ENCODE measurements at places on chromosomes 16 and 17.

DNA sequence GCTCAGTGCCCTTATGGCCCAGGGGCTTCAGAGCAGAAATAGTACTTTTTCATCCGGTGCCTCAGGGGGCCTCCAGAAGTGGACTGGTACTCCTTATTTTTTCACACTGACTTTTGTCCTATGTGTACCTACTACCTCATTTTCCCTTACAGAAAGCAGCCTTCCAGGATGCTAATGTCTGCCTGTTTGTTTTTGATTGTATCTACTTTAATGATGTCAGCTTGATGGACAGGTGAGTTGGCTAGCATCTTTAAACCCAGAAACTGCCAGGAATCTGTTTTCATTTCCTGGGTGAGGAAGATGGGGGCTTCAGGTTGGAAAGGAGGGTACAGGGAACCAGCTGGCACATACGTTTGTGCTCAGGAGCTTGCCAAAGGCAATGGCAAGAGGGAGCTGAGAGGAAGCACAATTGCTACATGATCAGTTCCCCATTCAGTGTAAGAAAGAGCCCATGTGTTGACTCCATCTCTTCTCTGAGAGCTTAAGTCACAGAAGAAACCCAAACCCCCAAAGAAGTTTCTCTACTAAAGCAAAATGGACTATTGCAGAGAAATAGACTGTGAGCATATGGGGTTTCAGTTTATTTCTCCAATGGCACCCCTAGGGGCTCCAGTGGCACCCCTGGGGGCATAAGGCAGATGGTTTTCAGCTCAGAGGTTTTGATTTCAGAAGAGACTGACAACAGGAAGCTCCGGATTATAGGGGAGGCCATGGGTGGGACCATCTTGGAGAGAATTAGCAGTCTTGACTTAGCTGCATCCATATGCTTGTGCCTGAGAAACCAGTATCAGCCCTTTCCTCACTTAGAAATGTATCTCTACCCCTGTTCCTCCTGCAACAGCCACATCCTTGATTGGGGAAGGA is 16.3 kb downstream of the LIG3 start:
- no peak for DNase-seq

DNA sequence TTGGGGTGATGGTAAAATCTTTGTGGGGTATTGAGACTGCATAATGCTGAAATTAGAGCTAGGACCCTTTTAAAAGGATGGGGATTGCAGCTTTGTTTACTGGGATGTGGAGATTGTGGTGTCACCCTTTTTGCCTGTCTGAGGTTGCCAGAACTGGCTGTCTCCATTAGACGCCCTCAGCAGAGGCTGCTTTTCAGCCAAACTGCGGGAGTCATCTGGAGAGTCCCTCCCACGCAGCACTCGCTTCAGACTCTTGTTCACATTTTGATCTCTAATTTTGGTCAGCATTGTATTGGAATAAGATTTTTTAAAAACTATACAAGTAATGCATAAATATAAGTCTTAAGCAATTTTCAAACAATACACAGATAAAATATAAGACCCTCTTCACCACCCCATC is 27.9 kb upstream of the JPT2 start:
- DNase-seq = no peak

GRCh38 chr17:7083592-7083991 is 3.5 kb upstream of the CLEC10A start:
- peak; percentile 59 for DNase-seq

DNA sequence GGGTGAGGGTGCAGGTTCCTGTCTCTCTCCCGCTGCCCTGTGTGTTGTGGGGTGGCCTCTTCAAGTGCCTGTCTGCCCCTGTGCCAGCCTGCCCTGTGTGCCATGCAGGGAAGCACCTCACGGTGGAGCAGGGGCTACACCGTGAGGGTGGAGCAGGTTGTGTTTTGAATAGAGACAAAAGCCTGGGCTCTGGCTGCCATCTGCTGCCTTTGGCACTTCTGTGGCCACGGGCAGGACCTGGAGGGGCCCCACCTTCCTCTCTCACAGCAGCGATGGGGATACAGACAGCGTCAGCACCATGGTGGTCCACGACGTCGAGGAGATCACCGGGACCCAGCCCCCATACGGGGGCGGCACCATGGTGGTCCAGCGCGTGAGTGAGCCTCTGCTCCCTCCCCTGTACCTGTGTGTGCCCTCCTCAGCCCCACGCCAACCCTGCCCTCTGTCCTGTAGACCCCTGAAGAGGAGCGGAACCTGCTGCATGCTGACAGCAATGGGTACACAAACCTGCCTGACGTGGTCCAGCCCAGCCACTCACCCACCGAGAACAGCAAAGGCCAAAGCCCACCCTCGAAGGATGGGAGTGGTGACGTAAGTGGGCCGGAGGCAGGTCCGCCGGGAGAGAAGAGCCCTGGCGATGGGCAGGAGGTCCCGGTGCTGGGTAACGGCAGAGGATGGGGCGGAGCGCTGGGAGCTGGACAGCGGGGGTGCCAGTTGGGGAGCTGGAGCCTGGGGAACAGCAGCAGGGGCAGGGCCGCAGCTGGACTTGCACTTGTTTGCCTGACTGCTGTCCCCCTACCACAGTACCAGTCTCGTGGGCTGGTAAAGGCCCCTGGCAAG is 5.4 kb upstream of the C17orf107 start:
- DNase-seq = no peak

DNA sequence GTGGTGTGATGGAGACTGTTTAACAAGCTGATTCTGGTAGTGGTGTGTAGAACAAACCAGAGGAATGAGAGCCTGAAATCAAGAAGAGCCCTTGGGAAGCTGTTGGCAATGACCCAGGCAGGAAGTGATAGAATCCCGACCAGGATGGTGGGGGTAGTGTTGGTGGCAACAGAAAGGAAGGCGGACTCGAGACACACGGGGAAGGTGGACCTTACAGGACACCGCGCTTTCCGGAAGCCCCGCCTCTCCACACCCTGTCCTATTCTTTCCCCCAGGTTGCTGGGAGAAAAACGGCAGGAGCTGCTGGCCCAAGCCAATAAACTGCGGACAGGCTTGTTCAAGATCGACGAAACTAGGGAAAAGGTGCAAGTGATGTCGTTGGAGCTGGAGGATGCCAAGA is 30.0 kb upstream of the KDM6B start:
- no peak for DNase-seq

DNA sequence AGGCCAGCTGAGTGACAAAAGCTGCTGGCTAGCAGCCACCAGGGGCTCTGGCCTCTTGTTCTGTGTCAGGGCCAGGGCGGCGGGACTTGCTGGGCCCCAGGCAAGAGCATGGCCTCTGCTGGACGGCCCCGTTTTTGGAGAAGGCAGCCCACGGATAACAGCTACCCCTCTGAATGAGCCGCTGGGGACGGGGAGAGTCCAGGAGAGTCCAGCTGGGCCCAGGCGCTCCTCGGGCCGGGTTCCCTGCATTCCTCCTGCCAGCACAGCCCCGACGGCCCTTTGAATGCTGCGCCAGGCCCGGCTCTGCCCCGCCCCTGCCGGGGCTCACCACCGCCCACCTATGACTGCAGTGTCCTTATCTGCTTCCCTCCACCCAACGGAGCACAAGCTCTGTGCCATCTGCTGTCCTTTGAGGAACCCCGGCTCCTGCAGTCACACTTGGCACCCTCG is 33.4 kb downstream of the SLC7A5 start:
- DNase-seq = no peak

DNA sequence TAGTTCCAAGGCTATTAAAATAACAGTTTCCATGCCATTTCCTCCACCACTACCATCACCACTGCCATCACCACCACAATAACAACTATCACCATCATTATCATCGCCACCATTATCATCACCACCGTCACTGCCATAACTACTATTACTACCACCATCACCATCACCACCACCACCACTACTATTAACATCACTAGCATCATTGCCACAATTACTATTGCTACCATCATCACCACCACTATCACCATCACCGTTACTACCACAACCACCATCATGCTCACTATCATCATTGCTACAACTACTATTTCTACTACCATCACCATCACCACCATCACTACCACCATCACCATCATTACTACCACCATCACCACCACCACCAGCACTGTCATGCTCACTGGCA is 185.9 kb upstream of the MAF start:
- DNase-seq = no peak

- DNase-seq = peak; percentile 41
Observed at GRCh38 chr16:30761427-30761927, 385 bp downstream of the CFAP119 start.

DNA sequence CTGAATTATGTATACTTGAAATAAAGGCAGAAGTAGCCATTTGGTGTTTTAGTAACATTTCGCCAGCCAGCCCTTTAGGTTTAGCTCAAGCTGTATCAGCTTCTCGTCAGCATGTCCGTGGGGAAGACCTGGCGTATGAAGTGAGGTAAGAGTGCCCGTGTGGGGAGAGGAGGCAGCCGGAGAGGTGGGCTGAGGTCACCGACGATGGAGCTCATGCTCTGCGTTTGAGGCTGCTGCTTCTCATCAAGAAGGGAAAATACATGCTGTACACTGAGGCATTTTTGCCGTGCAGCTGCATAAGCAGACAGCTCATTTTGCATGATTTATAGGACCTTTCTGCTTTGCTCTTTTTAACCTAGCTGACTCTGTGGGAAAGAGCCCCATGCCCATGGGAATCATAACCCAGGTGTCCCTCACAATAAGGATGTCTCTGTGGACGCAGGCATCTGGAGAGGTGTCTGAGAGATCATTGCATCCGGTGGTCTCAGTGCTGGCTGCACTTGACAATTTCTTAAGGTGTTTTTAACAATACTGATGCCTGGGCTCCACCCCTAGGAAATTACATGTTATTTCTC is 179.1 kb downstream of the ABCC12 start:
- no peak for DNase-seq

DNA sequence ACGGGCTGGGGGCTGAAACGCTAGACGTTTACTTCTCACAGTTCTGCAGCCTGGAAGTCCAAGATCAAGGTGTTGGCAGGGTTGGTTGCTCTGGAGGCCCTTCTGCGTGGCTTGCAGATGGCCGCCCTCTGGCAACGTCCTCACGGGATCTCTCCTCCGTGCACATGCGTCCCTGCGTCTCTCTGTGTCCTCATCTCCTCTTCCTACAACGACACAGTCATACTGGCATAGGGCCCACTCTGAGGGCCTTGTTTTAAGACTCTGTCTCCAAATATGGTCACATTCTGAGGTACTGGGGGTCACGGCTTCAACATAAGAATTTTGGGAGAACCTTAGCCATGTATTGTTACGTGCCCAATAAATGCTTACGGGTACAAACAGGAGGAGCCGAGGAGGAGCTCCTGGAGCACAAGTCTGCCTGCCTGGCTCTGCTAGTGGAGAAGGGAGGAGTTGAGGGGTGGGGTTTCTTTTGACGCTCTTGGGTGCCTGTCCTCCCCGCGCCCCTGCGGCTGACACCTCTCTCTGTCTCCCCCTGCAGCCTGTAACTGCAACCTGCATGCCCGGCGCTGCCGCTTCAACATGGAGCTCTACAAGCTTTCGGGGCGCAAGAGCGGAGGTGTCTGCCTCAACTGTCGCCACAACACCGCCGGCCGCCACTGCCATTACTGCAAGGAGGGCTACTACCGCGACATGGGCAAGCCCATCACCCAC is 141.1 kb downstream of the NTN1 start:
- no peak for DNase-seq

GRCh38 chr16:50761267-50761666 is 19.4 kb downstream of the CYLD start:
- no peak for DNase-seq

DNA sequence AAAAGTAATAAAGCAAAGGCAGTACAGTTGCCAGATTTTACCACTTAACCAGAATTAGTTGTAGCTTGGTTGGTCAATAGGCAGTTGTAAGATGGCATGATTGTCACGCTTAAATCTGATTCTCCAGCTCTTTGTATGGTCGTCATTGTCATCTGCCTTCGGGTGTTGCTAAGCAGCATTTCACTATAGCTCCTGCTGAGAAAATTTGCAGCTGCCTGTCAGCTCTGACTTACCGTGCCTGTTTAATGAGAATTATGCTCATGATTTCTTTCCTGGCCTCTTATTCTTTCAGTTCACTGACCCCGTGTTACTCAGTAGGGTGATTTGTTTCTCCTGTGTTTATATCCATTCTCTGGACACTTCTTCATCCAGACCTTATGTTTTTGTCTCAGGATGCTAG is 66.7 kb downstream of the TANGO6 start:
- DNase-seq = no peak

GRCh38 chr16:4442371-4442770 is 16.7 kb downstream of the DNAJA3 start:
- no peak for DNase-seq

DNA sequence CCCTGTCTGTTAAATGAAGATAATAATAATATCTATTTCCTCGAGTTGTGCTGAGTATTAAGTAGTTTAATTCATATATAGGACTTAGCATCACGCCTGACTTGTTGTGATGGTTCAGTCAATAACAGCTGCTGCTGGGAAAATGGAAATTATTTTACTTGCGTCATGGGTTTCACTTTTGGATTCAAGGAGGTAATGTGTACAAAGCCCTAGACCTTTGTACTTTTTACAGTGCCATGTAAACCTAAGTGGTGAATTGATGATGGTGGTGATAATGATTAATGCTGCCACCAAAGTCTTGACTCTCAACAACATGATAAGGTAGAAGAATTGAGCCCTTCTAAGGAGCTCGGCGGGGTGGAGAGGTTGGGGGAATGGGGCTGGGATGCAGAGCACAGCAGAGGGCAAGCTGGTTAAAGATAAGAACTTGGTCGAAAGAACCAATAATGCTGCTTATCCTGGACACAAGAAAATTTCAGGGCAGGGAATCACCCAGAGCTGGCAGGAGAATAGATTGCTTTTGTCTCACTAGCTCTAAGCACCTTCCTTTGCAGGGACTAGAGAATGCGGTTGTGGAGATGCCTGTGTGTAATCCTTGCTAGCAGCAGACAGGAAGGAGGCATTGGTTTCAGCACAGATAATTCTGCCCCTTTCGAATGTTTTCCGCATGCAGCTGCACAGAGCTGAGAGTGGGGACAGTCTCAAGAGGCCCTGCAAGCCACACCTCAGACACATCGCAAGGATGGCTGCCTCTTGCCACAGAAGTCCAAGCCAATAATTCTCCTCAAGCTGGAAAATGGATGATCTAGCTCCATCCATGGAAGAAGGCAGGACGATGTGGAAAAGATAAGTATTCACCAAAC is 187.1 kb downstream of the TMEM114 start:
- DNase-seq = no peak

DNA sequence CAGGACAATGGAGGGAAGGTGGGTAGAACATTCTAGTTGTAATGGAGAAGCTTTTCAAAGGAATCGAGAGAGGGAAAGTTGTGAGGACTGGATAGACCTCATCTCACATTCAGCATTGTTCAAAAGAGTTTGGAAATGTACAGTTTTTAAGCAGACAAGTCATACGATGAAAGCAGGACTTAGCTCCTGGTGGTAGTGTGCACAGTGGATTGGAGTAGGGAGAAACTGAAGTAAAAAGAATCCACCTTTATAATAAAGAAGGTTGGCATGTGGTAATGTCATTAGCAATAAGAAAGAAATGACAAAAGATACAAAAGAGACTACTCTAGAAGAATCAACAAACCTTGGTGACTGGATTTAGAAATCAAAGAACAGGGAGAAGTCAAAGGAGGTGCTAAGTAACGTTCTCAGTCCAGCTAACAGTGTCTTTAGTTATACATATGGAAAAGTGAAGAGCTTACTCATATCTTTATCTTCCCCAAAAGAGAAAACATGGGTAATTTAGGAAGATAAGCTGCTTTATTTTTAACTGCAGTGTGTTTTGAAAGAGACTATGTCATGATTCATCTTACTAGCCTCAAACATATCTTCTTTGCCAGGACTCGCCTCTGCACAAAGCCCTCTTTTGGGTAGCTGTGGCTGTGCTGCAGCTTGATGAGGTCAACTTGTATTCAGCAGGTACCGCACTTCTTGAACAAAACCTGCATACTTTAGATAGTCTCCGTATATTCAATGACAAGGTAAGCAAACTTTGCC is 18.7 kb upstream of the EVI2A start:
- no peak for DNase-seq

All from endothelial cell of umbilical vein (primary cell).